ENCODE measurements at places on chromosomes 6 and 20.

- no peak for DNase-seq
Observed at GRCh38 chr6:130505808-130506598, 140.2 kb downstream of the TMEM200A start.

- no peak for DNase-seq
Observed at GRCh38 chr6:73329201-73329600, 24.9 kb downstream of the DPPA5 start.

DNA sequence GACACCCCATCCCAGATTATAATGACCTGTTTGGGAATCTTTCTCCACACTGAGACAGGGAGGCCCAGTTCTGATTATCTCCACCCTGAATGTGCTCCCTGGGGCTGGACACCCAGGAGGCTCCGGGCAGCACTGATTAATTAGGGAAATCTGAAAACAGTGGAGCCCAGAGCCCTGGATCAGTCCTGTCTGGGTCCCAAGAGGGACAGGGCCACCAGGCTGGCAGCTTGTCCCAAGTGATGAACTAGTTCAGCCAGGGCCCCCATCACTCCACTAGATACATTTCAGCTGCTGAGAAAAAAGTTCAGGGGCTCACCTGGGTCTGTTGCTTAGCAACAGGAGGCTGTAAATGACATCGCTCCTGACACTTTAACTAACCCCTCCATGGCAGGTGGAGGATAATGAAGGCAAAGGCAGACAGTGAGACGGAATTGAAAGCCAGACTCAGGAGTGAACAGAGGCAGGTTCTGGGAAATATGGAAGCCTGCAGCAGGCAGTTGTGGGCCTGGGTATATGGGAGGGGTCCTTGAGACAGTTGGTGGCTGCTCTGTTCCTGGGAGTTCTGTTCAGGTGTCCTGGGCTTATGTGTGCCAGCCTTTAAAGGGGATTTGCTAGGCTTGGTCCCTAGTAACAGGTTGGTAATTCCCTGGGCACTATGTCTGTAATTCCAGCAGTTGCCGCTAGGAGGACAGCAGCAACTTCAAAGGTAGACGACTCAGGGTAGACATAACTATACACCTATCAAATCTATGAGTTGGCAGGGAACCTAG lies 78.3 kb upstream of the CTNNBL1 start:
- DNase-seq: no peak

- no peak for DNase-seq
Observed at GRCh38 chr6:95578106-95578410, 723 bp downstream of the MANEA start.

DNA sequence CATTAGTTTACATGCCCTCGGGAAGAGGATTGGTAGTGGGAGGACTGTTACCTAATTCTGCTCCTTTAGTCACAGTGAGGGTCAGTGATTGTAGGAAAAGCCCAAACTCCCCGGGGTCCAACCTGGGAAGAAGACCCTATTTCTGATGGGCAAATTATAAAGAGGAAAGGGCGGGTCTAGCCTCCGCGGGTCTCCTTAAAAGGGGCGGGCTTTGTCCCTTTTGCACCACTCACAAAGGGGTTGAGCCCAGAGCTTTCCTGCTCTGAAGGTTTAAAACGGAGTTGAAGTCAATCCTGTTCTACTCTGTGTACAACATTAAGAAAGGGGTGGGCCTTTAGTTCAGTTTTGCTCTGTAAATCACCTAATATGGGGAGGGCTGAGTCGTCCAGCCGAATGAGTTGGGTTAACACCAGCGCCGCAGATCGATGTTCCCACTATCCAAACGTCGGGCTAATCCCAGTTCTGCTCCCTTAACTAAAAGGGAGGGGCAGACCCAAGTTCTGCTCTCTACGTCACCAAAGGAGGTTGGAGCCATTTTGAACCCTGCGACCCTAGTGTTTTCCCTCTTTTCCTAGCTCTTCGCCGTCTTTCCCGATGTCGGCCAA lies 920 bp upstream of the RNF5 start:
- peak; percentile 84 for DNase-seq

DNA sequence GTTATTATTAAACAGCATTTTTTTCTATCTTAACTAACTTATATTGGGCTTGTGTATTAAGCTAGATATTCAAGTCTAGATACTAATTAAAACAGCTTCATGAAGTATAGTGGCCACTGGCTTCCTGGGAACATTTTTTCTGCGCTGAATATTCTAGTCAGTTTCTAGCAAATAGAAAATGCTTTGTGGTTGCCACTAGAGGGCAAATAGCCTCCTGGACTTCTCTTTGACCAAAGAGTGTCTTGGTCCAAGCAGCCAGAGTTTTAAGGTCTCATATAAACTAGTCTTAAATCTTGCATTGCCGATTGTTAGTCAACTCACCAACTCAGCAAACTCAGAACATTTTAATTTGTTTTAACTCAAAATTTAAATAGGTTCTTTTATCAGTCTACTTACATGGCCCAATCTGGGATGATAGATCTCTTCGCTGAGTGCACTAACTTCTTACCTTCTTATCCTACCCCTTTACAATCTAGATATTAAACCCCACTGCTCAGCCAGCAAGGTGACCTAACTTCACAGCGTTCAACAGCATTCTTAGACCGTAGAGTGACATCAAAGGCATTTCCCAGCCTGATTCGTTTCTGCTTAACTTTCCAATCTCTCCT lies 24.6 kb upstream of the ID4 start:
- DNase-seq: peak; percentile 46

DNA sequence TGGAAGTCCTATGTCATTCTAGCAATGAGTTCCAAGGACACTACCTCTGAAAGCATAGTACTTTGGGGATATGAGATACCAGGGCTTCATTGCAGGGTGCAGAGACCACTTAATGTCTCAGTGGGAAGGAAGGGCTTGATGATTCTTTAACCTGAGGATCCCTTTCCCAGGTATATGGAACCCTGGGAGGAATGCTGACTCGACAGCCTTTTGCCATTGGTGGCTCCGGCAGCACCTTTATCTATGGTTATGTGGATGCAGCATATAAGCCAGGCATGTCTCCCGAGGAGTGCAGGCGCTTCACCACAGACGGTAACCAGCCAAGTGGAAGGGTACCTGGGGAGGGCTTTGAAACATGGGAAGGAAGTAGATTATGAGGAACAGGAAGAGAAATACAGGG lies 4.2 kb downstream of the PSMB9 start:
- no peak for DNase-seq

DNA sequence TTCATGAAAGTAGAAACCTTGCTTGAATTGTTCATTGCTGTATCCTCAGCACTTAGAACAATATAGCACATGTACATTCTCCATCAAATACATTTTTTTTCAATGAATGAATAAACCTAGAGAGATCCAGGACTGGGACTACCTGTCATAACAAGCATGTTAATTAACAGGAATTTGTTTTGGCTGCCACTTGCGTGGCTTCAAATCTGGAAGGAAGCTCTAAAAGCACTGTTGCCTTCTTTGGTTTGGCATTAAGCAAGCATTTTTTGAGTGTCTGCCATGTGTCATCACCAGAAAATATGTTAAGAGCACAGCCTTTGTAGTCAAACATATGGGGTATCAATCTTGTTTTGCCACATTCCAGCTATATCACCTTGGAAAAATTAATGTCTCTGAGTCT lies 131.9 kb upstream of the BACH2 start:
- no peak for DNase-seq

DNA sequence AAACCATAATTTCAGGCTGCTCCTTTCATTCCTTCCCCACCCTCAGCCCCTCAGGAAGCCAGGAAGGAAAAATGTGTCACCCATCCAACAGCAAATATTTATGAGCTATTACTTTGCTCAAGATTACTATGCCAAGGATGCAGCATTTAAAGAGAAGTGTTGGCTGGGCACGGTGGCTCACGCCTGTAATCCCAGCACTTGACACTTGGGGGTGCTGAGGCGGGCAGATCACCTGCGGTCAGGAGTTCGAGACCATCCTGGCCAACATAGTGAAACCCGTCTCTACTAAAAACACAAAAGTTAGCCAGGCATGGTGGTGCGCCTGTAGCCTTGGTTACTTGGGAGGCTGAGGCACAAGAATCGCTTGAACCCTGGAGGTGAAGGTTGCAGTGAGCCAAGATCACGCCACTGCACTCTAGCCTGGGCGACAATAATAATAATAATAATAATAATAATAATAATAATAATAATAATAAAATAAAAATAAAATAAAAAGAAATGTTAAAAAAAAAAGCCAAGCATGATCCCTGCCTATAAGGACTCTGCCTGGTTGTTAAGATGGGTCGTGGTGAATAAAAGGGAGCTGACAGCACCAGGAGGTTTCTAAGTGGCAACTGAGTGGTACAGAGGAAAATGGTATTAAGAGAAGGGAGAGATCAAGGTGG lies 20.5 kb upstream of the TIAM2 start:
- DNase-seq: no peak

- DNase-seq: no peak
Observed at GRCh38 chr6:138012682-138013081, 94.5 kb downstream of the PERP start.

DNA sequence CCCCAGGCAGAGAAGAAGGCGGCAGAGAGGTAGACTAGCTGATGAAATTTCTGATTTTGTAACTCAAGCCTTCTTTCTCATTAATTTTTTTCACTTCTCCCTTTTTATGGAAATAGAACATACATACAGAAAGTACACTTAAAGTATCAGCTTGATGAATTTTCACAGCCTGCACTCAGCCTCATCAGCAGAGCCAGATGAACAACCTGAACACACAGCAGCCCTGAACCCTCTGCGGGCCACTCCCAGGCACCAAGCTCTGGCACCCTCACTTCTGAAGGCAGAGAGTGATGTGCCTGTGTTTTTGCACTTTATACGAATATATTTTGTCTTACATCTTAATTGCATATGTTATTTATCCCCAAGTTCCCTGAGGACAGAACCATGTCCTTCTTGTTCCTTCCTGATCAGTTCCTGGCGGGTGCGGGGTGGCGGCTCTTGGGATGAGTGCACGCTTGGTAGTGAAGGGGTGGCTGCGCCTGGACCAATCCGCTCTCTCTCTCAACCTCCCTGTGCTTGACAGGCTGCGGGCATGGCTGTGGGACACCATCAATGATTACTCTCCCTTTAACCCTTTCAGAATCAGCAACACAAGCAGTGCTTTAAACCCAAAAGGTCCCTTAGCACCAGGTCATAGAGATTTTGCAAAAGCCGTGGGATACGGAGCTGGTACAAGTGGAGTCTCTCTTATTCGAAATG lies 34.8 kb upstream of the AFDN start:
- DNase-seq: no peak

- no peak for DNase-seq
Observed at GRCh38 chr6:121142093-121142492, 192.2 kb downstream of the TBC1D32 start.

GRCh38 chr6:36124881-36125280 lies 5.4 kb upstream of the MAPK13 start:
- DNase-seq: no peak

- no peak for DNase-seq
Observed at GRCh38 chr20:10984913-10985312, 311.1 kb upstream of the JAG1 start.

DNA sequence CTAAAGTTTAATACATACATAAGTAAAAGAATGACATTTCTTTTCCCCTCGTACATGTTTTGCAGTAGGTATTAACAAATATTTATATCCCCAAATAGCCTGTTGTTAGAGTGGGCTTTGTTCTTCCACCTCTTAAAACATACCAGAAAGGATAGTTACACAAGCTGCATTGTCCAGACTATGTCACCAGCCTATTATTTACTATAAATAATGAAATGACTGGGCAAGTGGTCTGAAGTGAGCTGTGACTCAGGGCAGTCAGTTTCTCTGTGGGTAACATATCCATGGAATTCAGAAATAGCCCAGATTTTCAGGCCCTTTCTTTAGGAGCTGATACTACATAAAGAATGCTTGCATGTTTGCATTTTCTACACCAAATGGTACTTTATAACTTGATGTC lies 60.1 kb downstream of the FUT9 start:
- DNase-seq: no peak

DNA sequence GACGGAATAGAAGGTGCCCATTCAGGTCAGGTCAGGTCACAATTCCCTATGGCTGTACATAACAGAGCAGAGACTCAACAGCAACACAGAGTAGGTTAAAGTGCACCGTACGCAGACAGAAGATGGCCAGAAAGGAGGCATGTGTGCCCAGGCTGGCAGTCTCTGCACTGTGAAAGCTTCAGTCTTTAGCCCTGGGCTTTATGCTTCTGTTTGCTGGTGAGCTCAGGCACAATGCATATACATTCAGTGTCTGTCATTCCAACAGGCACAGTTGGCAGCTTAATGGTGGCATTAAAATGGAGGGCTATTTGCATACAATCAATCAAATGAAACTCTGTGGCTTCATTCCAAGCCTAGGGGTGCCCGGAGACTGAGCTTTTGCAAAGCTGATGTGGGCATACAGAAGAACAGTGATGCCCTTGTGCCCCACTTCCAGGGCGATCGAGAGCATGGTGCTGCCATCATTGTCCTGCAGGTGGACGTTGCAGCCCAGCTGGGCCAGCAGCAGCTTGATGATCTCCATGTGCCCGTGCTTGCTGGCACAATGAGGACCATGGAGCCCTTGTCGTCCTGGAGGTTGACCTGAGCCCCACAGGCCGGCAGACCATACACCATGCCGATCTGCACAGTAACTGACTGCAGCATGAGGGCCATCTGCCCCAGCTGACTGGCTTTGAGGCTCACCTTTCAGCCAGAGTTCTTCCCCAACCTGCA lies 22.4 kb downstream of the TRMT6 start:
- no peak for DNase-seq

- DNase-seq: no peak
Observed at GRCh38 chr6:119921491-119922010, 572.0 kb upstream of the MAN1A1 start.

DNA sequence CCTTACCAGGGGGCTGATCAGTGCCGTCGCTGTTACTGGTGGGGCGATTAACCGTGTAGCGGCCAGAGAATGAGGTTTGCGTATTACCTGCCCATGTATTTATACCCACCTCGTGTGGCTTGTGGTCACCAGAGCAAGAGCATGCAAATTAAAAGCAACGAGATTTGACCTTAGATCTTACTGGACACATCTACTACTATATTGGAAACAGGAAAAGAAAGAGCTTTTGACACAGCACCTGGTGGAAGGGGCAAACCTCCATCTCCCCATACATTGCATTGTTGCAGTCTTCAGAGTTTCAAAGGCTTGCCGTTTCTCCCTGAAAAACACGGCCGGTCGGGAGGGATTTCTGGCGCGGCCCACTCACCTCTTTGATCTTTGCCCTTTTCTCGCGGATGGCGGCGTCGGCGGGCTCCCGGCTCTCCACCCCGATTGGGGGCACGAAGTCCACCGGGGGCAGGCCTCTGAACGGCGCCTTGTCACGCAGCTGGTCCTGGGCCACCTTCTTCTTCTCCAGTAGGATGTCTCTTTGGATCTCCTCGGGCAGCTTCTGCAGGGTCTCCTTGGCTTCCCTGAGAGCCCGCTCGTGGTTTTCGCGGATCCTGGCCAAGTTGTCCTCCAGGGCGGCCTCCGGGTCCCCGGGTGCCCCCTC lies 1.3 kb downstream of the MAN1A1 start:
- DNase-seq: no peak

- no peak for DNase-seq
Observed at GRCh38 chr6:157337751-157338150, 14.4 kb upstream of the TMEM242 start.

DNA sequence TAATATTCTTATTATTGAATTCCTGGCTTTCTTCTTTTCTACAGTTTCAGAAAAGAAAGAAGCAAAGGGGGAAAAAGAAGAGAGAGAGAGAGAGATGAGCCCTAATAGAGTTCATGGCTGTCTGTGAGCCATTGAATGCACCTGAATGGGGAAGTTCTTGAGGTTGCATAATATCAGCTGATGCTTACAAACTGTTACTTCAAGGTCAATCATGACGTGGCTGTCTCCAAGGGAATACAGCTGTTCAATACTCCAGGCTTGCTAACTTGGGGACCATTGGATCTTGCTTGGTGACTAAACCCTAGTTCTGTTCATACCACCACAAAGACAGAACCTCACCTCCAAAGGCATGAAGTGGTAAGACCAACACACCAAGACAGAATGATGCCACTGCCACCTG lies 180.4 kb downstream of the ADGRG6 start:
- no peak for DNase-seq
